Neural crest cell (in vitro differentiated cells): ENCODE measurements at places on chromosomes 12 and 14.
A peak's percentile ranks its signal among the peaks of the same experiment; 100 is the strongest.

GRCh38 chr14:100285913-100286400, 20.3 kb downstream of the SLC25A29 start:
- no peak for DNase-seq

DNA sequence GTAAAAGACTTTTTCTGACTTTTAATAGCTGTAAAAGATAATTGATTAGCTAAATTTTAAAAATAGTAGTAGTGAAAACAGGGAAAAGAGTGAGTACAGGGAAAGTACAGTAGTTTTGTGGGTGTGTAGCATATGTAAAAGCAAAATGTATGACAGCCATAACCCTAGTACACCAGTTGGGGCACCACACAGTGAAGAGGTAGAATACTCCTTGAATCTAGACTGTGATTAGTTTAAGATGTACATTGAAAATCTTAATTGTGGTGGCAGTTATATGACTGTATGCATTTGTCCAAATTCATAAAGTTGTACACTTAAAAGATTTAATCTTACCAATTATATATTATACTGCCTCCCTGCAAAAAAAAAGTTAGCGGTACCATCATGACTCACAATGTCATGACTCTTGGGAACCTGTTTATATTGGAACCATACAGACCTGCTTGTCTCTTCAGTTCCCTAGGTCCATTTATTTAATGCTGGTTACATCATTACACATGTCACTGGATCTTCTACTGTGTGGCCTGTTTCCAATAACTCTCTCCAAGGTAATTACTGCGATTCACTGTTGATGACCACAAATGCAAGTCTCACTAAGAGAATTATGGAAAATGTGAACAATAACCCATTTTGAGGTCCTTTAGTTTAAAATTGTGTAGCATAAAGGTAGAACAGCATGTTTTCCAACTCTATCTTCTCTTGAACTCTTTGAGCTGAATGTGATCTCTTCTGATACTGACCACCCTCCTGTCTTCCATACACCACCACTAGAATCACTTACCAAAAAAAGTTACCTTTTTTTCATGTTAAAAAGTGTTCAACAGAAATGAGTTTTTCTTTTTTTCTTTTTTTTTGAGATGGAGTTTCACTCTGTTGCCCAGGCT, 264.2 kb upstream of the AMIGO2 start:
- no peak for DNase-seq

GRCh38 chr14:90235179-90235976, 21.0 kb upstream of the PSMC1 start:
- peak; percentile 81 for DNase-seq

- no peak for DNase-seq
These were observed 39.8 kb downstream of the BAZ2A start for GRCh38 chr12:56590237-56590830.

DNA sequence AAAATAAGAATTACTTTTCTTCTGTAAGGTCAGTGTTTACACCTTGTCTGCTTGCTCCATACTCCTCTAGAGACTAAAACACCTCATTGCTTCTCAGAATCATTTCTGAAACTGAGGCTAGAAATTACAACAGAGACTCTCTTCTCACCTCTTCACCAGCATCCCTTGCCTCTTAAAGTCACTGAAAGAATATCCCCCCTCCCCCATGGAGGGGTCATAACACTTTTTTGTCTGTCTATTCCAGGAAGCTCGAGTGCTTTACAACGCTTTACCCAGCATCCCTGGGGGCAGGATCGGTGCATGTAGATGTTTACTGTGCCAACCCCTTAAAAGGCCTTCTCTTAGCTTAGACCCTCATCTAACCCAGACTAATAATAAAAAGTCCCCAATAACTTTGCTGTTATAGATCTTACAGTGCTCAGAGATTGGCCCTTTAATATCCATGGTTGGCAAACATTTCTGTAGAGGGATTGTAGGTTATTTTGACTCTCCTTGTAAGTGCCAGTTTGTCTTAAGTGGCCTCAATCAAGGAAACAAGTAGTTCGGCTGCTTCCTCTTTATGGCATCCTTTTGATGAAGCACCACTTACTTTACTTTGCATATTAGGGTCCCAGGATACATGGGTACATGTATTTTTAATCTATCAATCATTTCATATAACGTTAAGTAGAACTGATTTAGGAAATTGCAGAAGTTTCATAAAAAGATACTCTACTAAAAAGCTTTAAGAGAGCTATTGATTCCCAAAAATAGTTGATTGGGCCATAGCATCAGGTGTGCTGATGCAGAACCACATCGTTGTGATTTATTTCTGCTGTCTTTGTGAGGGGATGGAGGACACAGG, 29.3 kb downstream of the PRKCH start:
- DNase-seq = no peak

GRCh38 chr14:91774140-91775096, 42.5 kb upstream of the CATSPERB start:
- DNase-seq = no peak

DNA sequence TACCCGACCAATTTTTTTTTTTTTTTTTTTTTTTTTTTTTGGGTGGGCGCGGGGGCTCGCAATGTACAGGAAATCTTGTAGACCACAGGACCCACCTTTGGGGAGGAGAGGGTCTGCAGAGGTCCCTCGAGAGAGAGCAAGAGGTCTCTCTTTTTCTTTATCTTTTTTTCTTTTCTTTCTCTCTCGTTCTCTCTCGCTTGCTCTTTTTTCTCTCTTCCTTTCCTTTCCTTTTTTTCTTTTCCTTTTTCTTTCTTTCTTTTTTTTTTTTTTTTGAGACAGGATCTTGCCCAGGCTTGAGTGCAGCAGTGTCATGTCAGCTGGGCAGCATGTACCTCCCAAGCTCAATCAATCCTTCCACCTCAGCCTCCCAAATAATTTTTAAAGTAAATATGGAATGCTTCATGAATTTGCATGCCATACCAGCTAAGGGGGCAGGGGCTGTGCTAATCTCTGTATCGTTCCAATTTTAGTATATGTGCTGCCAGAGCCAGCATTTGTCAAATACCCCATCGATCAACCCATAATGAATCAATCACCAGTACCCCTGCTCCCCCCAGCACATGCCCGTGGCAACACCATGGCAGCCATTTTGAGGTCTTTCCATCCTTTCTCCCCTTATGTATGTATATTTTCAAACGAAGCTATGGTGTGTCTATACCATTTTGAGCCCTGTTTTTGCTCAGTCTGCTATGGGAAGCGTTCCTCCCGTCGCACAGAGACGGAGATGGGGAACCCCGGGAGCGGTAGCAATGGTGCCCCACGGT, 9.3 kb downstream of the PAPLN start:
- no peak for DNase-seq

GRCh38 chr14:68945190-68945584, 33.9 kb downstream of the ACTN1 start:
- no peak for DNase-seq

DNA sequence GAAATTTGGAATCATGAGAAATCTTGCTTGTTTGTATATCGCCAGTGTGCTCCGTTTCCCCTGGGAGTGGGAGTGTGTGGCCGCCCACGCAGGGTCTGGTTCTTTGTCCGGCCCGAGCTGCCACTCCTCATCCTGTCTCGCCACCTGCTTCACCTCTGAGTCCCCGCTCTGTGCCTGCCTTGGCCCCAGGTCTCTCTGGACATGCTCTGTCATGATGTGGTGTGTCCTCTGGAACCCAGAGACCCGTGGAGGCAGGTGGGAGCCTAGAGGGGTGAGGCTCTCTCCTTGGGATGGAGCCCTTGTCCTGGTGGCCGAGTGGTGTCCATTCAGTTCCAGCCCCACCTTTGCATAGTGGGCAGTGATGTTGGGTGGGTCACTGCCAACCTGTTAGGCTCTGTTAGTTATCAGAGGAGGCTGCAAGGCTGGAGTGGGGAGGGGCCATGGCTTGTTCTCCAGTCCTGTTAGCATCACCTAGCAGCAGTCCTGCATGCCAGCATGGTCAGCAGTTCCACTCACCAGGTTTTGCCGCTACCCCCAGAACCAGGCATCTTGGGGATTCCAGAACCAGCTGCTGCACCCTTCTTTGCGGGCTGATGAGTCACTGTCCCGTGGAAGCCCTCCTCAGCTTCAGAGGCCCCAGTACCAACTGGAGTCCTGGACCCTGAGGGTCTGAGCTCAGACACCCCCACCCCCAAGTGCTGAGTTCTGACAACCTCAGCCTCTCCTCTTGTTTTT, 76.5 kb downstream of the EP400 start:
- no peak for DNase-seq

GRCh38 chr14:92040431-92041051, 682 bp upstream of the TRIP11 start:
- DNase-seq = no peak

- DNase-seq = no peak
These were observed 75.2 kb downstream of the FIGNL2 start for GRCh38 chr12:51773145-51773869.

- no peak for DNase-seq
These were observed 20.6 kb downstream of the PTHLH start for GRCh38 chr12:27951898-27952297.

- no peak for DNase-seq
These were observed 91.8 kb upstream of the RIN3 start for GRCh38 chr14:92421751-92422150.

GRCh38 chr12:102879144-102879763, 37.8 kb downstream of the PAH start:
- DNase-seq = peak; percentile 29

DNA sequence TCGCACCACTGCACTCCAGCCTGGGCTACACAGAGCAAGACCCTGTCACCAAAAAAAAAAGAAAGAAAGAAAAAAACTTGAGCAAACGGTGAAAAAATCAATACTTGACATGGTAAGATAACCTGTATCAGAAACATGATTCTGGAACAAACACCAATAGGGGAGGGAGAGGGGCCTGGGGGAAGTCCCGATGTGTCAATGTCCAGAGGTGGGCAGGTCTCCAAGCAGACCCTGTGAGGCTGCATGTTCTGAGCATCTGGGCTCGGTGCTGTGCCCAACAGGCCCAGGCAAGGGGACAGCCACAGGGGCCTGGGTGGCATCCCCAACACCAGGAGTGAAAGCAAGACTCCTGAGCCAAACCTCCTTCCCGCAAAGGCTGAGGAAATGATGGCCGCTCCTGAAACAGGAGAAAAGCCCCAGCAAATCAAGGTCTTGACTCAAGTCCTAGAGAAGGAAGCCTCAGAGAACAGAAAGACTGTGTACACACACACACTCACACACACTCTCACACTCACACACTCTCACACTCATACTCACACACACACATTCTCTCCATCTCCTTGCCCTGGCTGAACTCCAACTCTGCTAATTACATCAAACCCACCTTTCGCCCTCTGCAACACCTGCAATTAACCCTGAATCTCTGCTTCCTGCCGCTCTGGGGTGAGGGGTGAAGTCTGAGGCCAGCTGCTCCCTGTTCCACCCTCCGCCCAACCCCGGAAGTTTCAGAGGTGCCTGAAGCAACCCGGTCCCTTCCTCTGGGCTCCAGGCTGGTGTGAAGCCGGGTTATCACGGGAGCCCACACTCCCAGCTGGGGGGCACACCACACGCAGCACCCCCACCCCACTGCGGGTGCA, 20.4 kb downstream of the CCDC88C start:
- DNase-seq = no peak

- no peak for DNase-seq
These were observed 221.8 kb downstream of the TMEM121 start for GRCh38 chr14:105748204-105748578.

DNA sequence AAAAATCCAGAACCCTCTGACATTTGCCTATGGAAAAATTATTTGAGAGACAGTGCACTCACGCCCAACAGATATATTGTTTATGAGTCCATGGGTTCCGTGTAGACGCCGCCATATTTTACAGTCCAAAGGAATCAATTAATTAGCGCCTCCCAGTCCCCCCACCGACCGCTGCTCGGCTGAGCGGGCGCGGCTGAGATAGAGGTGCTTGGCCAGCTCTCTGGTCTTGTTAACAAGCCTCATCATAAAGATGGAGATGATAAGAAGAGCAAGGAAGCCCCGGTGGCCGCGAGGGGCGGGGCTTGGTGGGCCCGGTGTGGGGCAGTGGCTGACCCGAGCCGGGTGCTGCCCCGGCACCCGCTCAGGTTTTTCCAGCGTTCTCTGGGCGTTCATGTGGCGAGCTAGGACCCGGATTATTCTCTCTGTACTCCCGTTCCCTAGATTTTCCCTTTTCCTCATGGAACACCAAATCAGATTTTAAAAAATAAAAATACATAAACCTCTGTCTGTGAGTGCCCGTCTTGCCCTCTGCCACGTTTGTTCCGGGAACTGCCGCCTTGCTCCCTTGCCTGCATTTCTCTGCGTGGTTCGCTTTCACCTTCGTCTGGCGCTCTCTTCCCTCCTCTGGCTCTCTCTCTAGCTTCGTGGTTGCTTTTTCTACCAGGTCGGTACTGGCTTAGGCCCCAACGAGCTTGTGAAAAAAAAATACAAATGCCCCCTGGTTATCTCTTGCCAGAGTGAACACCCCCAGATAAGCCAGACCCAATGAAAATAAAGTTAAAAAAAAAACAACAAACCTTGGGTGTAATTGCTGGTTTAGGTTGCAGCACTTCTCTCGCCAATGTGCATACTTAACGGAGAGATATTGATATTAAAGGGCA, 9.0 kb downstream of the HOXC12 start:
- no peak for DNase-seq

DNA sequence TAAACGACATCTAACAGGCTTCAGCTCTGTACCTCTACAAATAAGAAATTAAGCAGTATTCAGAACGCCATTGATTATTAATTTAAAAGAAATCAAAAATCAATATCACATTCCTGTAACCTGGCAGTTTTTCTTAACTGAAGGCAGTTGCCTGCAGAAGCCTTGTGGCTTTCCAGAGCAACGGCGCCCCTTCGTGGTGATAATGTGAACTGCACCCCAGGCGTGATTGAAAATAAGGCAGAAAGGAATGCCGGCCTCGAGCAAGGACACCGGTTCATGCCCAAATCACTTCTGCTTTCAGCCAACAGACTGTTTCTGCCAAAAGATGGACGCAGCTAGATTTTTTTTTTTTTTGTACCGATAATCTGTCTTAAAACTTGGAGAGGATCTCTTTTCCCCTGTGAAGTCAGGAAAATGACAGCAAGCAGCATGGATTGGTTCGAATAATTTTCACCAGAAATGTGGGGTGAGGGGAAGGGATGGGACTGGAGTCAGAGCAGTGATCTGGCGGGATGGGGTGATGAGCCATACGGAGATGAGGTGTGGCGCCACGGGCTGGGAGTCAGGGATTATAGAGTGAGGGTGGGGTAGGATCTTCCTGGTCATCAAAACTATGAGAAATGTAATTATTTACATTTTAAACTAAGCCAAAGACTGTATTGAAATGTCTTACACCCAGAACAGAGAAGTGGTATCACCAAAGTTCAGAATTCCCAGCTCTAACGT, 473.0 kb downstream of the DPF3 start:
- peak; percentile 98 for DNase-seq

GRCh38 chr14:100654814-100655740, 67.9 kb upstream of the BEGAIN start:
- peak; percentile 47 for DNase-seq

- no peak for DNase-seq
These were observed 1.1 kb downstream of the CYP46A1 start for GRCh38 chr14:99685151-99685591.

GRCh38 chr12:26690601-26691000, 142.4 kb downstream of the ITPR2 start:
- no peak for DNase-seq

- no peak for DNase-seq
These were observed 109.9 kb downstream of the NAV3 start for GRCh38 chr12:77940567-77940966.
